IMR-90 (cell line): ENCODE measurements at places on chromosomes 7 and 10.

- peak; percentile 32 for DNase-seq
Measured at GRCh38 chr7:39735903-39736302, 112.5 kb downstream of the RALA start.

GRCh38 chr7:128743112-128743772 lies 4.1 kb downstream of the CALU start:
- DNase-seq, result no peak

DNA sequence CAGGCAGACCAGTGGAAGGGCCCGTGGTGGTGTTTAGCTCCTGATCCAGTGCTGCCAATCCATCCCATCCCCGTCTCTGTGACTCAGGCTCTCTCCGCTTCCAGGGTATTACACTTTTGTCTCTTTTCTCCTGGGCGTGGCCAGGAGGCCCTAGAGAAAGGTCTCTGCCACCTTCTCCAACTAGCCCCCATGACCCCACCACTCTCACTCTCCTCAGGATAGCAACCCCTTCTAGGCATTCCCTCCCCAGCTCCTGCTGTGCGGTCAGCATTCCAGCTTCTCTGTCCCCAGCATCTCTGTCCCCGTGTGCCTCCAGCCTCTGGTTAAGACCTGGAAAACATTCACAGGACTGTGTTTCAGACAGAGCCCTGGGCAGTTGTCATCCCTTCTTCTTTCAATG lies 36.2 kb upstream of the R3HCC1L start:
- DNase-seq, result no peak

DNA sequence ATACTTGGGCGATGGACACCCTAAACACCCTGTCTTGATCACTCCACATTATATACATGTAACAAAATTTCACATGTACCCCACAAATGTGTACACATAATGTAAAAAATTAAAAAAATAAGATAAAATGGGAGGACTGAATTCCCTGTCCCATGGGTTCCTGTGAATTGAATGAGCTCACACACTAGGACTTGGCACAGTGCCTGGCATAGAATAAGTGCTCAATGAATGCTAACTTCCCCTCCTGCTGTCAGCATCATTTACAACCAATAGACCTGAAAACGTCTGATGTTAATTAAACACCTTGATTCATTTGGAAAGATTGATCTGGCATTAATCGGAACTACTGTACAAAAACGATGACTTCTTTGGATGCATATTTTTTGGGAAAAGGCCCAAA lies 117.3 kb upstream of the ZNF438 start:
- DNase-seq, result no peak

GRCh38 chr7:18302097-18302496 lies 193.5 kb upstream of the HDAC9 start:
- DNase-seq, result no peak

DNA sequence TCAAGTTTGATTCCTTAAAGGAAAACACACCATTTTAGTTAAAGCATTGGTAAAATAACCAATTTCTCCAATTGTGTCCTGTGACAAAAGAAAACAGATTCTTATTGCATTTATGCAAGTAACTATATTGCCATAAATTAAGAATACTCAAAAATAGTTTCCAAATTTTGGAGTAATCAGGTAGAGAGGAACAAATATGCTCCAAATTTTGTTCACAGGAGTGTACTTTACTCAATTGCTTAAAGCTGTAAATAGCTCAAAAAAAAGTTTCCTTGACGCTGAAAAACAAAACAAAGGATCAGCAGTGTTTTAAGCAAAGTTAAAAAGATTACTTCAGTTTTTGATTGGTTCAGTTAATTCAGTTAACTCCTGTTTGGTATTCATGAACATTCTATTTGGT lies 52.2 kb upstream of the INHBA start:
- DNase-seq, result no peak

- DNase-seq, result peak; percentile 59
Measured at GRCh38 chr10:102268375-102268888, 23.1 kb downstream of the GBF1 start.

GRCh38 chr10:110834629-110835301 lies 37.0 kb upstream of the PDCD4 start:
- DNase-seq, result no peak

GRCh38 chr10:2834214-2834613 lies 233.1 kb upstream of the PFKP start:
- no peak for DNase-seq

- DNase-seq, result peak; percentile 16
Measured at GRCh38 chr10:78451592-78451991, 417.9 kb downstream of the RPS24 start.

DNA sequence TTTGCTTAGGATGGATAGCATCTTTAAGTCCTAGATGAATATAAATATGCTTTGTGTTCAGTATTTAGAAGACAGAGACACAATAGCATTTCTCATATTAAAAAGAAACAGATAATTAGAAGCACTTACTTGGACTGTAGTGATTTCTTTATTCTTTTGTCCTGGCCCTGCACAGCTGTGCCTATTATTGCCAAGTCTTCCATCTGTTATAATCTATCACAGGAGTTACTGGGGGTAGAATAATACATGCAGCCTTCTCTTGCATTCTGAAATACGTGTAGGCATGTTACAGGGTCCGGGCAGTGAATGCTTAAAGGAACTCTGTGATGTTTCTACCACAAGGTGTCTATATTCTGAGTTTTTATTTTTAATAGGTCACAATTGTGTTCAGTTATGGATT lies 461.5 kb upstream of the COBL start:
- no peak for DNase-seq

- no peak for DNase-seq
Measured at GRCh38 chr10:24240041-24240751, 31.3 kb downstream of the KIAA1217 start.

DNA sequence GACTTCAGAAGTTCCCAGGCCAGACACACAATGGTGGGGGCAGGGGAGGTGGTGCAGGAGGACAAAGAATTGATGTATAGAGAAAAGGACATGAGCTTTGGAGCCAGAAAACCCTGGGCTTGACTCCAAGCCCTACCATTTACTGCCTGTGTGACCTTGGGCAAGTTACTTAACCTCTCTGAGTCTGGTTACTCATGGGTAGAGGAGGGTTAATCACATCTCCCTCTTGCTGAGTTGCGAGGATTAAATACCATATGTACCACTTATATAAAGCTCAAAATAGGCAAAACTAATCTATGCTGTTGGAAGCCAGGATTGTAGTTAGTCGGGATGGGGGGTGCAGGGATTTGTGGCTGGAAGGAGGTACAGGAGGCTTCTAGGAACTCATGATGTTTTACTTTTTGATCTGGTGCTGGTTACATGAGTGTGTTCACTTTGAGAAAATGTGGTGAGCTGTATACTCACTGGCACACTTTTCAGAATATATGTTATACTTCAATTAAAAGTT lies 106.8 kb downstream of the SLIT1 start:
- DNase-seq, result no peak

- no peak for DNase-seq
Measured at GRCh38 chr7:25054819-25055519, 70.1 kb downstream of the CYCS start.

DNA sequence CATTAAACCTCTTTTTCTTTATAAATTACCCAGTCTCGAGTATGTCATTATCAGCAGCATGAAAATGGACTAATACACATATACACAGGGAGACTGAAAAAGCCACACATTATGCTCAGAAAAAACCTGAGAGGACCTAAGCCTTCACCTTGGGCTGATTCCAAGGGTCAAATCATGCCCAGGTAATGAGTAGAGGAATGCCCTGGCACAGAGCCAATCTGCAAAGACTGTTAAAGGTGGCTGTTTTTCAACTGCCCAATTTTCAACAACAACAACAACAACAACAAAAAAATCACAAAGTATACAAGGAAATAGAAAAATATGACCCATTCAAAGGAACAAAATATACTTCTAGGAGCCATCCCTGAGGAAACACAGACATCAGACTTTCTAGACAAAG lies 220.2 kb upstream of the TBX20 start:
- DNase-seq, result no peak

DNA sequence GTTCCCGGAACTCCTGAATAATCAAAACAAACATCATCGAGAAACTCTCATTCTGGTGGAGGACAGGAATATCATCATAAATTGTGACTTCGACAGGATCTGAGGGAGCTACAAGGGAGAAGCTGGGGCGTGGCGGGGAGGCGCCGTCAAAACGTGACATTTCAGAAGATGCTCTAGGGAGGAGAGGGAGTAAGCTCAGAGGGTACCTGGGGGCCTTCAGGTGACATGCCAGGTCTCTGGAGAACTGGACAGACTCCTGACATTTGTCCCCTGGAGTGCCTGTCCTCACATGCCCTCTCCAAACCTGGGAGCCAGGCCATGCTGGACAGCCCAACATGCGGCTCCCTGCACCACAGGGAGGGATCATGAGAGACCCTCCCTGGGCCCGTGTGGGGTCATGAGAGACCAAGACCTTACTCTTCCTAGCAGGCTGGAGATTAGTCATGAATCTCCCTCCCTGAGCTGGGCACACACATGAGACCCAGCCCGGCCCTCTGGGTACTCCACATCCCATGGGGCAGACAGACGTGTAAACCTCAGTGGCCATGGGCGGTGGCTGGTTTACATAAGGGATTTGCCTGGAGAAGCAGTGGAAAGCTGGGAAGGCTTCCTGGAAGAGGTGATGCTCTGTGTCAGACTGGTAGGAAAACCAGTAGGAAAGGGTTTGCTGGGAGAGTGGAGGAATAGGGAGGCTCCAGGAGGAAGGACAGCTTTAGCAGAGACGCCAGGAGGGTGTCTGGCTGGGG lies 81.0 kb downstream of the MYL10 start:
- no peak for DNase-seq

DNA sequence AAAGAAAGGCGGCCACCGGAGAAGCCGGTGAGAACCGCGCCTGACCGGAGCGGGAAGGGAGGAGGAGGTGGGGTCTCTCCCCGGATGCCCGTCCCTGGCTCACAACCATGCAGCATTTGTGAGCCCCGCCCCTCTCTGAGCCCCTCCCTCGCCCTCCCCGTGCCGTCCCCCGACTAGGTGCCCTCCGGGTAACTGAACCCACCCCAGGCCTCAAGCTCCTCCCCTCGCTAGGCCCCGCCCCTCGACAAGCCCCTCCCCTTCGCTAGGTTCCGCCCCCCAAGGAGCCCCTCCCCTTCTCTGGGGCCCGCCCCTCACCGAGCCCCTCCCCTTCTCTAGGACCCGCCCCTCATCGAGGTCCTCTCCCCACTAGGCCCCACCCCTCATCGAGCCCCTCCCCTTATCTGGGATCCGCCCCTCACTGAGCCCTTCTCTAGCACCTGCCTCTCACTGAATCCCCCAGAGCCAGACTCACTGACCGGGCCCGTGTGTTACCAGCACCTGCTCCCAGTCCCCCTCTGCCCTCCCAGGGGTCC lies 42.2 kb upstream of the HSPB1 start:
- no peak for DNase-seq

DNA sequence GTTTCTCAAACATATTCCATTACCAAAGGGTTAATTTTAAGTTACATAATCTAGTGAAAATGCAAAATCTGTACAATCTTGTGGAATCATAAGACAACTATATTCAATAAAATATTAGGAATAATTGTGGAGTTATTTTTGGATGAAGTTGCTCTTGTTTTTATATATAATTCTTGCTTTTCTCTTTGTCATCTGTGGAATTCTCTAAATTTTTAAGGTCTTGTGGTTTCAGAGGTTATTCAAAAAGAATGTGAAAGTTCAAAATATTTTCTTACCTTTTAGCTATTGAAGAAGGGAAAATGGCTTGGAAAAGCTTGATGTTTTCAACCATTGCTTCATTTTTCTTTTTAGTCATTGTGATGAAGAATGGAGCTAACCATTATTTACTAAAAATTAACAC lies 552.1 kb downstream of the TFEC start:
- no peak for DNase-seq

GRCh38 chr10:109939315-109939961 lies 16.1 kb upstream of the XPNPEP1 start:
- DNase-seq, result no peak

- DNase-seq, result no peak
Measured at GRCh38 chr10:101818872-101819633, 809 bp upstream of the OGA start.

GRCh38 chr7:26857506-26858240 lies 6.7 kb downstream of the SKAP2 start:
- peak; percentile 67 for DNase-seq

DNA sequence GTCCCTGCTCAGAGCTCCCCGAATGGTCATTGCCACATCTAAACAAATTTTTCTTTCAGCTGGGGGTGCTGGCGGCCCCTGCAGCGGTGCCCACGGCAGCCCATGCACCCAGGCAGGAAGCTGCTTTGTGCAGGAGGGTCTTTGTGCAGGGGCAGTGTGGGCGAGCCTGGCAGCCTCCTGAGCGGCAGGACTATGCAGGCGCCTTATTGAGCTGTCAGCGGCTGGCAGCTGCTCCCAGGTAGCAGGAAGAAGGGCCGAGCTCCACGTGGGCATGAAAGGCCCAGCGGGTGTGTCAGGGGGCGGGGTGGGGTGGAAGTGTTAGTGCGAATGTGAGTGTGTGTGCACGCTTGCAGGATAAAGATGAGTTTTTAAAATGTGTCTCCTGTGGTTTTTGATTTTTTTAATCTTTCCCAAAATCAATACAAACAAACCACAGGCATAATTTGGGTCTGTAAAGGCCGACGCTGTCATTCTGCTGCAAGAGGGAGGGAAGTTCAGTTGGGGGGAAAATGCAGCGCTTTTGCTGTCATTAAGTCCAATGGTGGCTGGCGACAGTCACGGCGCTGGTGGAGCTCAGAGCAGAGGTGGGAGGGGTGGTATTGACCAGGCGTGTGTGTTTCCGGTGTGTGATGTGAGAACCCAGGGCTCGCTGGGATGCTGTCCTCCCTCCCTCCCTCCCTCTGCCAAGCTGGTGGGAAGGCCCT lies 83.9 kb downstream of the LHPP start:
- no peak for DNase-seq

DNA sequence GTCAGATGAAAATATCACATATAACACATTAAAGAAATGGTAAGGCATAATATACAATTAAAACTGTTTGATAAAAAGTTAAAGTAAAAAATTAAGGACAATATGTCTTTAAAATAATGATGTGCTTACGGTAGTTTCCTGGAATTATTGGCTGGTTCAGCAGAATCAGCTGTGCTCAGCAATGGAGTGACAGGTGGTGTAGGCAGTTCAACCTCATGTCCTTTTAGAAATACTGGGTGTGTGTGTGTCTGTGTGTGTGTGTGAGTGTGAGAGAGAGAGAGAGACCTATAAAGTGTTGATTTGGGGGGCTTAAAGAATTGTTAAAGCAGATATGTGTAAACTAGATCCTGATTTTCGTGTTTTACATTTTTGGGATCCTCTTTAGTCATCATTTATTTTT lies 141.2 kb downstream of the ADAM22 start:
- DNase-seq, result no peak

DNA sequence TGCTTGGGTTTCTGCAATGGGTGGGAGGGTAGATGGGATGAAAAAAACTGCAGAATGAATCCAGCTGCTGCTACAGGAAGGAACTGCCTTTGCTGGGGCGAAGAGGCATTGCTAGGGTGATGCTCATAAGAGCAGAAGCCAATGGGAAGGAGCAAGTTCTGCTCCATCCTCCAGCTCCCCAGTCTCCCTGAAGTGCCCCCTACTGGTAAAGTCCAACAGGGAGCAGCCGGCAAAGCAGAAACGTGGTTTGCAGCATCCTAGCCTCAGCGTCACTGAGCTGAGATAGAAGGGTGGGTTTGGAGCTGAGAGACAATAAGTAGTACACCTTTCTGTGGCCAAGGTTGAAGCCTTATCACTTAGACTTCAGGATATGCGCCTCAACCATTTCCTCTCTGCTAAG lies 220.5 kb downstream of the CCSER2 start:
- DNase-seq, result no peak
